Peyer's patch (tissue), 4 donors: ENCODE measurements at places on chromosomes 2 and 18. TPM values are rescaled to one million over a fixed set of nuclear protein-coding genes. Genes with fewer than 3 reads are reported as not detected.
A peak's percentile ranks its signal among the peaks of the same experiment; 100 is the strongest.

- no peaks in the 10 kb centered on the region for H3K36me3 ChIP-seq
- no peaks in the 10 kb centered on the region for H3K27me3 ChIP-seq
- H3K4me3 ChIP-seq = no peak overlapping the region
- no peak for DNase-seq
These were observed 133.5 kb downstream of the ASXL3 start for GRCh38 chr18:33711514-33711913.

- H3K36me3 ChIP-seq = no peaks in the 10 kb centered on the region
- H3K27me3 ChIP-seq = no peaks in the 10 kb centered on the region
- DNase-seq = no peak
- H3K4me1 ChIP-seq = no peaks in the 10 kb centered on the region
- H3K4me3 ChIP-seq = no peak overlapping the region
These were observed 342.9 kb downstream of the SPAG16 start for GRCh38 chr2:213627054-213627710.

CFC1 gene
- total RNA-seq = not detected

PTPN4 gene
- total RNA-seq = 33.1 TPM

DNA sequence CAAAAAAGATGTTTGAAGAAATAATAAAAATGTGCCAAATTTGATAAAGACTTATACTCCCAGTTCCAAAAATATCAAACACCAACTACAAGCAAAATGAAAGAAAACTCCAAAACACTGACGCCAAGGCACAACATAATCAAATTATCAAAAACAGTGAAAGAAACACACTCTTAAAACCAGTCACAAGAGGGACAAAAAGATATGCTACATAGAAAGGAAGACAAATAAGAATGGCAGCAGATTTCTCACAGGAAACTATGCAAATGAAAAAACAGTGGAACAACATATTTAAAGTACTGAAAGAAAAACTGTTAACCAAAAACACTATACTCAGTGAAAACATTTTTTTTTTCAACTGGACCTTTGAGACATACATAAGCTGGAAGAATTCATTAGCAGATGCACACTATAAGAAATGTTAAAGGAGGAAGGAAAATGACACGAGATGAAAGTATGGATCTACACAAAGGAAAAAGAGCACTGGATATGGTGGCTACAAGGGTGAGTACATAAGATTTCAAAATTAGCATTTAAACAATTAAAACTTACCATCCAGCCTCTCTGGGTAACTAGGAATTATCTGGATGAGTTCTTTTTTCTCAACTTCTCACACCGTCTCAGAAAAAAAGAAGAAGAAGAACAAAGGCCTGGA lies 94.0 kb upstream of the ACVR1C start:
- H3K36me3 ChIP-seq = no peaks in the 10 kb centered on the region
- DNase-seq = no peak
- no peaks in the 10 kb centered on the region for H3K4me1 ChIP-seq
- no peak overlapping the region for H3K4me3 ChIP-seq

PPIL3 gene
- total RNA-seq = 22.3 TPM

DNA sequence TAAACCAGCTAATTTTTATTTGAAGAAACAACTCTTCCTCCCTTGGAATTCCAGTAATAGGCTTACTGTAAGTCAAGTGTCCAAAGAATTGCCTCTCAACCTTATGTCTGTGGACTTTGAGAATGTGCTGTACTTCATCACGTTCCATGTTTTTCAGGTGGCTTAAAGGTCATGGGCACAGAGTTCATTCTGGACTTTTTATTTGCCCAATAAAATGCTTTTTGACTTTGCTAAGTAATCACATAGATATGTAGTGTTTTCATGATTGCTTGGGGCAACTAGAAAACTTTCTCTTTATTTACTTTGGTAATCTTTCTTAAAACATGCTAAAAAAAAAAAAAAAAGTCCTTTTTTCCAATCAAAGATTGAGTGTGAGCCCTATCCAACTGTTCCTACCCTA lies 10.4 kb upstream of the DNAH7 start:
- H3K27ac ChIP-seq = peak overlapping the region; percentile 59
- H3K27me3 ChIP-seq = no peaks in the 10 kb centered on the region
- no peak for DNase-seq
- no peaks in the 10 kb centered on the region for H3K36me3 ChIP-seq

DNA sequence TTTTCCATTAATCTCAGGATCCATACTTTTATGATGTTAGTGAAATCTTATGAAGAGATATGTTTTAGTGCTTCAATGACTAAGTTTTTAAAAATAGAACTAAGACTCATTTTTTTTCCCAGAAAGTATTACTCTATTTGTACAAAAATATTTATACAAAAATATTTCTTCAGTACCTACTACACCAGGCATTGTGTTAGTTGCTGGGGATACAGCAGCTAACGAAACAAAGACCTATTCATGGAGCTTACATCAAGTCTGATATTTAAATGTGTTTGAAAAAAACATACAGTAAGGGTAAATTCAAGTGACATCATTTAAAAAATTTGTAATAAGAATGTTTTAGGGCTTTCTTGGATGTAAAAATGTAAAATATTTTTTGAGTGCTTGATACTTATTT lies 11.6 kb downstream of the VAPA start:
- H3K27ac ChIP-seq = no peak overlapping the region
- no peak overlapping the region for H3K4me3 ChIP-seq
- no peak for DNase-seq

DNA sequence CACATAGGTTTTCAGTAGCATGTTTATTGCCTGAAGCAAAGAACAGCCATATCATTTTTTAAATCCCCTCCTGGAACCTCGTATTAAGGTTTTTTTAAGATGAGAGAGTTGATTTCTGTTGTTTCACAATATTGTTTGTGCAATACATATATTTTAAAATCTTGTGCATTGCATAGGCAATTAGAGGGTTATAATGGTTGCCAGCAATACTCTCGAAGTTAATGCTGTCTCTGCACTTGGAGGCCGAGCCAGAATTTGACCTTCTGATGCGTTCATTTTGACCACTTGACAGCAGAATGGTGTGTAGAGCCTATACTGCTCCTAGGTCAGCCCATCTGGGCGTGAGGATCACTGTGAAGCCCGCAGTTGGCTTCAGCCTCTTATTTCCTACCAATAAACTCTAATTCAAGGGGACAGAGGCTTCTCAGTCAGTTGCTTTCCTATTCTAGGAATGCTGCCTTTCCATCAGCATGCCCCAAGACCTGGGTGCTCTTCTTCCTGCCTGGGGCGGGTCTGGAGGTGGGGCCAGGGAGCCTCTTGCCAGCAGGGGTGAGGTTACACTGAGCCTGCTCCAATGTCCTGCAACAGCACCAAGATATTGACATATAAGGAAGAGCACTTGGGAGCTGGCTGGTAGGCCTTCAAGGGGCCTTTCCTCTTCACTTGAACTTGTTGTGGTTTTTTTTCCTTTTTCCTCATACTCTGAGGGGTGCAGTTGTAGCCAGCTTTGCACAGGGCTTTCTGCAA lies 91.4 kb upstream of the BCL2L11 start:
- H3K4me3 ChIP-seq = no peak overlapping the region
- H3K27ac ChIP-seq = no peak overlapping the region
- no peak for DNase-seq
- no peaks in the 10 kb centered on the region for H3K4me1 ChIP-seq
- H3K27me3 ChIP-seq = no peaks in the 10 kb centered on the region
- H3K36me3 ChIP-seq = no peaks in the 10 kb centered on the region

- H3K36me3 ChIP-seq = no peaks in the 10 kb centered on the region
- H3K27ac ChIP-seq = no peak overlapping the region
- H3K4me1 ChIP-seq = no peaks in the 10 kb centered on the region
- no peak for DNase-seq
- H3K27me3 ChIP-seq = no peaks in the 10 kb centered on the region
- H3K4me3 ChIP-seq = no peak overlapping the region
These were observed 10.5 kb upstream of the SLC1A4 start for GRCh38 chr2:64978514-64979268.

IL36B gene
- total RNA-seq = not detected

TEX44 gene
- total RNA-seq = not detected

GRCh38 chr18:51907687-51908597 lies 432.1 kb upstream of the DCC start:
- H3K4me3 ChIP-seq = no peak overlapping the region
- H3K27me3 ChIP-seq = no peaks in the 10 kb centered on the region
- H3K4me1 ChIP-seq = no peaks in the 10 kb centered on the region
- H3K36me3 ChIP-seq = no peaks in the 10 kb centered on the region

DNA sequence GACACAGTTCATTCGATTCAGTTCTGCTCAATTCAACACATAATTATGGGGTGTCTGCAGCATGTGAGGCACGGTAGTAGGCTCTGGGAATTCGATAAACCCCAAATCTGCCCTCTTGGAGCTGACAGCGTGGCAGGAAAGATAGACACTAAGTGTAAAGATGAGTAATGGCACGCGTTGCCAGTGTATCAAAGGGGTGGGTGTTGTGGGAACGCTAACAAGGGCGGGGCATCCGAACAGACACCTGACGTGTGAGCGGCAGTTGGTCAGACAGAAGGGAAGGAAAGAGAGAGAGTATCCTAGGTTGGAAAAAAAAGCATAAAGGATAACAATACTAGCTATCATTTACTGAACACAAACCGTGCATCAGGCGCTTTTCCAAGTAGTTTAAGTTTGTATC lies 125.7 kb upstream of the HAAO start:
- H3K27ac ChIP-seq = no peak overlapping the region
- H3K4me1 ChIP-seq = peaks cover 3% of the 10 kb centered on the region
- no peak overlapping the region for H3K4me3 ChIP-seq
- no peaks in the 10 kb centered on the region for H3K36me3 ChIP-seq

DNA sequence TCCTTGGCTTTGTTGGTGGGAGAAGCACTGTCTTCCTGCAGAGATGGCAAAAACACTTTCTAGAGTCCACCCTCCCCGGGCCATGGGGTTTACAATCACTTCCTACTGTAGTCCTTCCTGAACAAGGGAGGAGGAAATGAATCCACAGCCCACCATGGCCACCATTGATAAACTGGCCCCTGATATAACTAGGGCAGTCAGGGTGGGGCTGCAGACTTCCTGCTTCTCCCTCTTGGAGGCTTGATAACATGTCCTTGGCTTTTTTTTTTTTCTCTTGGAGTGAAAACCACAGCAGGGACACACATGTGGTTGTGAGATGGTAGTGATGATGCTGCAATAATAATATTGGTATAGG lies 437.8 kb downstream of the ZNF521 start:
- H3K4me1 ChIP-seq = no peaks in the 10 kb centered on the region
- H3K36me3 ChIP-seq = no peaks in the 10 kb centered on the region

DNA sequence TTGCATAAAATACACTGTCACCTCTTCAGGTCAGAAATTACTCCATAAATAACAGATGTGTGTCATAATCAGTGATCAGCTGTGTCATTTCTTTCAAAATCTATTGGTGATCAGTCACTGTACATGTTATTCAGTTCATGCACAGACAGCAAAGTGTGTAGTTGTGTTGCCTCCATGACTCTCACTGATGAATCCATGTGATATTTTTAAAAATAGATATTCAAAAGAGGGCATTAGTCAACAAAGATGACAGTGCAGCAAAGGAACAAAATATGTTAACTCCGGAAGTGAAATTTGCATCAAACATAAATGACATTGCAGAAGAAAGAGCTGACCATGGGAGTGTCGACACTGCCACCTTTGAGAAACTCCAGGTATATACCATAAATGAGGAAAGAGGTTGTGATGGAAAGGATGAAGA lies 17.1 kb upstream of the MCM6 start:
- H3K27ac ChIP-seq = no peak overlapping the region
- no peaks in the 10 kb centered on the region for H3K27me3 ChIP-seq
- H3K4me3 ChIP-seq = no peak overlapping the region

COL6A3 gene
- total RNA-seq = 51.7 TPM

- no peak for DNase-seq
- H3K4me3 ChIP-seq = no peak overlapping the region
- H3K36me3 ChIP-seq = no peaks in the 10 kb centered on the region
- H3K27ac ChIP-seq = no peak overlapping the region
These were observed 85.2 kb downstream of the EN1 start for GRCh38 chr2:118762290-118762689.

CCDC178 gene
- total RNA-seq = not detected

- DNase-seq = no peak
- no peak overlapping the region for H3K27ac ChIP-seq
- H3K4me1 ChIP-seq = no peaks in the 10 kb centered on the region
- H3K27me3 ChIP-seq = no peaks in the 10 kb centered on the region
- no peak overlapping the region for H3K4me3 ChIP-seq
These were observed 20.0 kb upstream of the SLC8A1 start for GRCh38 chr2:40471866-40472265.

DNA sequence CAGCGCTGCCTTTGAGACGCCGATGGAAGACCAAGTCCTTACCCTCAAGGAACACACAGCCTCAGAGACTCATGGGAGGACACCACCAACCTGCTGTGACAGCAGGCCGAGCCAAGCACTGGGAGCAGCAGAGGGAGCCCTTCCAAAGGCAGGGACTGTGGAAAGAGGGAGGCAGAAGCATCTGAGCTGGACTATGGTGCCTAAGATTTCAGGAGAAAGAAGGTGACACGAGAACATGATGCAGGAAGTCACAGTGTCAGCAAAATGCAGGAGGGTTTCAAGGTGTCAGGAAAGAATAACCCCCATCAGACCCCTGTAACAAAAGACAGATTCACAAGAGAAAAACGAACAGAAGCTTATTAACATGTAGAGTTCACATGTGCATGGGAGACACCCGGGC lies 24.2 kb upstream of the COX7A2L start:
- peaks cover 4% of the 10 kb centered on the region for H3K4me1 ChIP-seq
- H3K27ac ChIP-seq = no peak overlapping the region
- no peak overlapping the region for H3K4me3 ChIP-seq
- no peak for DNase-seq
- H3K36me3 ChIP-seq = no peaks in the 10 kb centered on the region

DNA sequence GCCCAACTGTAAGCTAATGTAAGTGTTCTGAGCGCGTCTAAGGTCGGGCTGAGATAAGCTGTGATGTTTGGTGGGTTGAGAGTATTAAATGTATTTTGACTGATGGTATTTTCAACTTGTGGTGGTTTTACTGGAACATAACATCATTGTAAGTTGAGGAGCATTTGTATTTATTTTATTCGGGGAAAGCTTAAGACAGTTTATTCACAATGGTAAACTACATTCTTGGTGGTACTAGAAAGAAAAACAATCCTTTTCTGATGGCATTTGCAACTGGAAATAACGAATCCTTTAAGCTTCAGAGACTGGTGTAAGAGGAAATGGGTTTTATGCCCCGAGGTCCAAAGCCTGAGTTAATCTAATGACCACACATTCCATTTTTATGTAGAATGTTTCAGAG lies 283.3 kb upstream of the NETO1 start:
- H3K4me1 ChIP-seq = no peaks in the 10 kb centered on the region
- H3K27me3 ChIP-seq = no peaks in the 10 kb centered on the region
- no peak overlapping the region for H3K4me3 ChIP-seq
- no peak overlapping the region for H3K27ac ChIP-seq

- no peaks in the 10 kb centered on the region for H3K36me3 ChIP-seq
- H3K4me3 ChIP-seq = no peak overlapping the region
- no peaks in the 10 kb centered on the region for H3K27me3 ChIP-seq
- no peak overlapping the region for H3K27ac ChIP-seq
- no peaks in the 10 kb centered on the region for H3K4me1 ChIP-seq
- no peak for DNase-seq
These were observed 51.9 kb downstream of the EFEMP1 start for GRCh38 chr2:55871637-55872036.

CEBPZ gene
- total RNA-seq = 21.0 TPM

LOXL3 gene
- total RNA-seq = 3.1 TPM
